Transverse colon (tissue), 4 donors: ENCODE measurements at places on chromosomes 3 and 15.

- no peaks in the 10 kb centered on the region for H3K4me1 ChIP-seq
- H3K4me3 ChIP-seq: no peak overlapping the region
- no peaks in the 10 kb centered on the region for H3K27me3 ChIP-seq
- H3K36me3 ChIP-seq: no peaks in the 10 kb centered on the region
- no peak for DNase-seq
- H3K27ac ChIP-seq: no peak overlapping the region
These were observed 288.2 kb downstream of the EPHA6 start for GRCh38 chr3:97102641-97103040.

DNA sequence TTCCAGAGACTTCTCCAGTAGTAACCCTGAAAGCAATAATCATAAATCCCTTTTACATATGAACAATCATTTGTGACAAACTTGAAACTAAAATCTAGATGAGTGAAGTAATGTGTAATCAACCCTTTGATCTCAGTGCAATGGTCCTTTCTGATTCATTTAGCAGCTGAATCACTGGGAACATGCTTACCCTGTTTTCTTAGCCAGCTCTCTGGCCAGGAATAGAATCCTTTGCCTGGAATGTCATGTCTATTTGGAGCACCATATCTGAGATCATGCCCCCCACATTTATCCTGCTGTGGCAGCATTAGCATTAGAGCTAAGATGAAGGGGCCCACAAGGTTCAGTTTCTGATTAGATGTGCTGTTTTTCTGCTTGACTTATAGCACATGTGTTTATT lies 309.8 kb downstream of the OXSM start:
- H3K27me3 ChIP-seq: no peaks in the 10 kb centered on the region
- H3K4me1 ChIP-seq: no peaks in the 10 kb centered on the region
- no peaks in the 10 kb centered on the region for H3K36me3 ChIP-seq
- no peak overlapping the region for H3K27ac ChIP-seq

- no peaks in the 10 kb centered on the region for H3K36me3 ChIP-seq
- H3K27ac ChIP-seq: no peak overlapping the region
- H3K27me3 ChIP-seq: peaks cover 7% of the 10 kb centered on the region
- DNase-seq: no peak
These were observed 8.0 kb downstream of the BCL2L10 start for GRCh38 chr15:52104532-52105004.

GRCh38 chr3:176867681-176868663 lies 329.3 kb downstream of the TBL1XR1 start:
- peak; percentile 40 for DNase-seq
- no peak overlapping the region for H3K4me3 ChIP-seq
- H3K4me1 ChIP-seq: no peaks in the 10 kb centered on the region

DNA sequence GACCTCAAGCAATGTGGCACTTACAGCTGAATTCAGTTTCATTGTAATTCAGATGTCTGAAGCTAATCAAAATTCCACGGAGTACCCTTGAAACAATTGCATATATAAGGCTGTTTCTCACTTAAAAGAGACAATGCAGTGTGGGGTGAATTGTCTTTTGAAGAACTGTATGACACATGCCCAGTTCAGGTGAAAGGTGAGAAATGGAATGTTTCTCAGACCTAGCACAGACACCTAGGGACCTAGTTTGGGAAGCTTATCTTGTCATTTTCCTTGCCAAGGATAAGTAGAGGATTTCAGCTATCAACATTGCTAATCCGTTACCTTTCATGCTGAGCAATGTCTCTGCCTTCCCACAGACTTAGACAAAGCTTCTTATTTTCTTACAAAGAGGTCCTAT lies 36.3 kb downstream of the MBNL1 start:
- H3K27ac ChIP-seq: peak overlapping the region; percentile 90
- H3K36me3 ChIP-seq: no peaks in the 10 kb centered on the region
- no peaks in the 10 kb centered on the region for H3K27me3 ChIP-seq

- H3K27me3 ChIP-seq: no peaks in the 10 kb centered on the region
- no peaks in the 10 kb centered on the region for H3K4me1 ChIP-seq
- H3K4me3 ChIP-seq: no peak overlapping the region
- no peak for DNase-seq
- H3K36me3 ChIP-seq: no peaks in the 10 kb centered on the region
- no peak overlapping the region for H3K27ac ChIP-seq
These were observed 64.1 kb downstream of the CDIN1 start for GRCh38 chr15:36643551-36643950.

DNA sequence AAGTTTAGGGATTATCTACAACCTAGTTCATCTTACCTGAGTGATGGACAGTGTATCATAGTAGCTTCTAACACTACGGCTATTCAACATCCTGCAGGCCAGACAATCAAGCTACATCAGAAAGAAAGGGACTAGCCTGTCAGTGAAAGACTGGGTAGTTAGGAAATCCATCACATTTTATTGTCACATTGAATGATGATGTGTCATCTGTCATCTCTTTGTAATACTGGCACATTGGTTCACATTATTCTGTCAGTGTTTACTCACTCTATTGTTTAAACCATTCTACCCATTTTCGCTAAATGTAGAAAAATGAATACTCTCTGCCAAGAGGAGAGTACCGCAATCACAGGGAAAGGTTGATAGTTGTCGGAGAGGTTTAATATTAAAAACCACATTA lies 1155.8 kb downstream of the TUSC7 start:
- no peak overlapping the region for H3K4me3 ChIP-seq
- H3K4me1 ChIP-seq: no peaks in the 10 kb centered on the region
- H3K36me3 ChIP-seq: no peaks in the 10 kb centered on the region
- no peak overlapping the region for H3K27ac ChIP-seq
- no peaks in the 10 kb centered on the region for H3K27me3 ChIP-seq

DNA sequence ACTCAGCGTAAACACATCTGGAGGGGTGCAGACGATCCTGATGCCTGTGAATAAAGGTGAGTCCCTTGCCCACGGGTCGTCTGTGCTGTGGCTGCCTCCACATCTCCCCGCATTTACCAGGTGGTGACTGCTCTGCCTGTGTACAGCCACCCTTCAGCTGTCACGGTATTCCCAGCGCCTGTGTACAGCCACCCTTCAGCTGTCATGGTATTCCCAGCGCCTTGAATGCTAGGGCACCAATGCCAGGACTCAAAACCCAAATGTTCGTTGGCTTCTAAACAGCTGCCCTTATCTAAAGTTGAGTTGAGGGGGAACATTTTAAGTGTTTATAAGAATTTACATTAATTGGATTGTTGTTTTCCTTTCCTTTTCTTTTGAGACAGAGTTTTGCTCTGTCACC lies 27.4 kb downstream of the MAP6D1 start:
- DNase-seq: no peak
- H3K27ac ChIP-seq: no peak overlapping the region
- no peak overlapping the region for H3K4me3 ChIP-seq
- no peaks in the 10 kb centered on the region for H3K36me3 ChIP-seq
- no peaks in the 10 kb centered on the region for H3K27me3 ChIP-seq

DNA sequence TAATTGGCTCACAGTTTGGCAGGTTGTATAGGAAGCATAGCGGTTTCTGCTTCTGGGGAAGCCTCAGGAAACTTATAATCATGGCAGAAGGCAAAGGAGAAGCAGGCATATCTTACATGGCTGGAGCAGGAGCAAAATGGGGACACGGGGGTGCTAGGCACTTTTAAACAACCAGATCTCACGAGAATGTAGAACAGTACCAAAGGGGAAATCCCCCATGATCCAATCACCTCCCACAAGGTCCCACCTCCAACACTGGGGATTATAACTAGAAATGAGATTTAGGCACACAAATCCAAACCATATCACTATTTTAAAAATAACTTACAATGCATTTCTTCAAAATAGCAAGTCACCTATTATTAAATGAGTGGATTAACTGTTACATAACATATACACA lies 47.1 kb upstream of the ANKRD28 start:
- H3K36me3 ChIP-seq: no peaks in the 10 kb centered on the region
- no peaks in the 10 kb centered on the region for H3K4me1 ChIP-seq
- no peak overlapping the region for H3K27ac ChIP-seq

DNA sequence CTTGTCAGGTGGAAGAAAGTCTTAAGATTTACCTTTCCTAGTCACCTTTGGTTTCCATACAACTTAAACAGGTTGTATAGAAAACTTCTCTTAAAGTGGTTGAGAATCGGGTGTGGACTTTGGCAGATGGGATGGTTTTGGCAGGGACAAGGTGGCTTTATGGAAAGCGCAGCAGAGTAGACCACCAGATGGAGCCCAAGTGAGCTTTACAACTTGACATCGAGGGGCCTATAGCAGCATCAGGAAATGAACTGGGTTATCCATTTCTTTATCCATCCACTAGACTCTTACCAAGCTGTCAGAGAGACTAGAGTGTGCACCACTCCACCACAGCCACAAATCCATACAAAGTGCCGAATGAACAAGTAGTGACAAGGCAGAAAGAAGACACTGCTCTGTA lies 85.3 kb upstream of the MBNL1 start:
- no peak overlapping the region for H3K27ac ChIP-seq
- no peaks in the 10 kb centered on the region for H3K36me3 ChIP-seq
- H3K4me3 ChIP-seq: no peak overlapping the region
- no peak for DNase-seq

GRCh38 chr15:44261007-44261706 lies 27.4 kb upstream of the GOLM2 start:
- peaks cover 4% of the 10 kb centered on the region for H3K4me1 ChIP-seq
- no peak for DNase-seq
- no peak overlapping the region for H3K27ac ChIP-seq
- no peak overlapping the region for H3K4me3 ChIP-seq
- H3K36me3 ChIP-seq: no peaks in the 10 kb centered on the region

- H3K27me3 ChIP-seq: no peaks in the 10 kb centered on the region
- no peak for DNase-seq
- no peak overlapping the region for H3K27ac ChIP-seq
- H3K4me3 ChIP-seq: no peak overlapping the region
These were observed 166.2 kb downstream of the UACA start for GRCh38 chr15:70597056-70597603.

DNA sequence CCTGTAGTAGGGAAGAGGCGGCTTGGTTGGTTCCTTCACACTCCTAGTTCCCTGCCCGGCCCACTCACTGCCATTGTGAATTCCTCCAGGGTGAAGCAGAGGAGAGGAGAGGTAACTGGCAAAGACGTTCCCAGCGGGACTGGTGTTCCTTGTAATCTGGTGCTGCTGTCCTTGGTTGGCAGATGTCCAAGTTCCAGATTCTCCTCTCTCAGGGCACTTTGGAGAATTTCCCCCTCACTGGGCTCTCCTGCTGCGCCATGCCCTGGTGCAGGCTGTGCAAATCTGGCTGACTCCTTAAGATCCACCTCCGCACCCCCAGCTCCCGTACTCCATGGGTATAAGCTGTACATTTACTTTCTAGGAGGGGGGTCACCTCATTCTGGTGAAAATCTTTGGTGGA lies 37.3 kb downstream of the THSD4 start:
- no peaks in the 10 kb centered on the region for H3K27me3 ChIP-seq
- H3K4me1 ChIP-seq: no peaks in the 10 kb centered on the region
- H3K4me3 ChIP-seq: no peak overlapping the region
- no peak for DNase-seq
- H3K36me3 ChIP-seq: no peaks in the 10 kb centered on the region
- no peak overlapping the region for H3K27ac ChIP-seq

- no peak overlapping the region for H3K27ac ChIP-seq
- no peak for DNase-seq
These were observed 32.3 kb upstream of the CFAP20DC start for GRCh38 chr3:59082106-59082505.

DNA sequence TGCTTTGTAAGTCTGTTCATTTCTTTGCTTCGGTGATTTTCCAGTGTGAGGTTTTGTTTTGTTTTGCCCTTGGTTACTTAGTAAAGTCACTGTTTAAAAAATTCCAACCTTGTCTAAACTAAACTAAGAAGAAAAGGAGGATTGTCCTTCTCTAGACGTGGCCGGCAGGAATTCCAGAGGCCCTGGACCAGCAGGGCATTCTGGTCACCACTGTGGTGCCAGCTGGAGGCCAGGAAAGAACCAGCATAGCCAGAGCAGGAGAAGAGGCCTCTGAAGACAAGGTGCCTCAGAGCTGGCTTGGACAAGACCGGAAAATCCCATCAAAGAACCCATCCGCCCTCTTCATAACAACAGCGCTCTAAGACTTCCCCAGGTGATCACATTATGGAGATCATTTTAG lies 8.2 kb downstream of the PLOD2 start:
- no peaks in the 10 kb centered on the region for H3K36me3 ChIP-seq
- no peaks in the 10 kb centered on the region for H3K27me3 ChIP-seq
- H3K27ac ChIP-seq: peak overlapping the region; percentile 92
- no peak overlapping the region for H3K4me3 ChIP-seq

DNA sequence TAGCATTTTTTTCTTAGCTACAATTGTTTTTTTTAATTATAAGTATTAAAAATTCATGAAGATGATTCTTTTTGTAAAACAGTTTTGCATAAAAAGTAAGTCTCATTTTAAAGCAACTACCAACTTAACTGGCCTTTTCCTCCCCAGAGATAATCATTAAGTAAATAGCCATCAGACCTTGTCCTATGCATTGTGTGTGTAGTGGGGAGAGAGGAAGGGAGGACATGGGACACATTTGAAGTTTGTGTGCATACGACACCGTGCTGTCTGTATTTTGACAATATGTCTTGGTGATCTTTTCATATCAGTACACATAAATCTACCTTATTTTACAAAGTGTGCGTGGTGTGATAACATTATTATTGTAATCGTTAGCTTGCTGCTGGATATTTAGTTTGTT lies 8.1 kb downstream of the SNRPN start:
- H3K27me3 ChIP-seq: no peaks in the 10 kb centered on the region
- no peak overlapping the region for H3K27ac ChIP-seq
- H3K4me3 ChIP-seq: no peak overlapping the region
- no peaks in the 10 kb centered on the region for H3K4me1 ChIP-seq
- no peaks in the 10 kb centered on the region for H3K36me3 ChIP-seq

- no peak for DNase-seq
- H3K36me3 ChIP-seq: no peaks in the 10 kb centered on the region
- H3K4me3 ChIP-seq: no peak overlapping the region
- peaks cover 8% of the 10 kb centered on the region for H3K4me1 ChIP-seq
These were observed 100.4 kb downstream of the PCCB start for GRCh38 chr3:136350557-136350956.

- H3K27ac ChIP-seq: no peak overlapping the region
- H3K27me3 ChIP-seq: no peaks in the 10 kb centered on the region
- no peaks in the 10 kb centered on the region for H3K36me3 ChIP-seq
These were observed 56.1 kb downstream of the TAFA4 start for GRCh38 chr3:68876112-68876713.

GRCh38 chr3:120670576-120670975 lies 11.5 kb downstream of the HGD start:
- DNase-seq: no peak
- H3K27me3 ChIP-seq: no peaks in the 10 kb centered on the region
- no peaks in the 10 kb centered on the region for H3K36me3 ChIP-seq
- H3K4me1 ChIP-seq: no peaks in the 10 kb centered on the region

GRCh38 chr15:64687688-64688087 lies 87.7 kb downstream of the RBPMS2 start:
- H3K4me1 ChIP-seq: peaks cover 15% of the 10 kb centered on the region
- no peak for DNase-seq
- H3K36me3 ChIP-seq: peaks cover 42% of the 10 kb centered on the region
- no peaks in the 10 kb centered on the region for H3K27me3 ChIP-seq

GRCh38 chr3:142746646-142747045 lies 22.8 kb downstream of the TRPC1 start:
- no peak overlapping the region for H3K27ac ChIP-seq
- no peak for DNase-seq
- no peak overlapping the region for H3K4me3 ChIP-seq
- H3K4me1 ChIP-seq: no peaks in the 10 kb centered on the region
- H3K27me3 ChIP-seq: no peaks in the 10 kb centered on the region
